Stimulated activated CD4-positive, alpha-beta T cell treated with anti-CD3 and anti-CD28 coated beads, Interleukin-1b, Interleukin-23, amount 100 ng/mL, for 4 hours (primary cell): ENCODE measurements at places on chromosomes 5 and 9.

DNA sequence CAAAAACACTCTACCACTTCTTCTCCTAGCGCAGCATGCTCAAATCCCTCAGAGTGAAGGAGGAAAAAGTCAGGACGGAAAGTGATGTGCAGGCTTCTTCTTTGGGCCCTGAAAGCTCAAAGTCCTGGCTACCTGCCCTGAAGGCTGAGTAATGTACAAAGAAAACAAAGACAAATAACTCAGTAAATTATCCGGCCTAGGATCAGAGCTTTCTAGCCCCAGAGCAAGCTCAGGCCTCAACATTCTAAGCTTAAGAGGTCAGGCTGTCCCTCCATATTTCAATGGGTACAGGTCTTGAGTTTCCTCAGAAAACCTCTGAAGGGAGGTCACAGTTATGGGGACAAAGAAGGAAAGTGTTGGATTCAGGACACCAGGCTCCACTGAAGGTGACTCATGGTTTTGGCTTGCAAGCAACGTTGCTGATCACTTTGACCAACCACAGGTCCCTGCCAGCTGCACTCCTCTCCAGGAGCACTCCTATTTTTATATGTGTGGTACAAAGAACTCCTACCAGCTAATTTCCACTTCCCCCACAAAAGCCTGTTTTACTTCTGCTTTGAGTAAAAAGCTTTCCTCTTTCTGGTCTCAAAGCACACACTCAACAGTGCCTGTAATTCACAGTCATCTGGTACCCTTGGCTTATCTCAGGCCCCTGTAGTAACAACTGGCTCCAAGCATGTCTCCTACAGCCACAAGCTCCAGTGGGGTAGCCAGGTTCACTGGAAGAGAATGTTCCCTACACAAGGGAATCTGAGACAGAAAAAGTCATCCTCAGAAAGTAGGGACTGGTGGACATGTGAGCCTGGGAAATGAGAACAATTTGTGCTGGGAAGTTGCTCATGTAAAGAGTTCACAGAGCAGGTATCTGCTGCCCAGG is 115.7 kb downstream of the UGCG start:
- no peak for DNase-seq

GRCh38 chr5:112971276-112971675 is 5.3 kb upstream of the DCP2 start:
- no peak for DNase-seq

- no peak for DNase-seq
Measured at GRCh38 chr5:172097356-172097755, 90.7 kb downstream of the STK10 start.

DNA sequence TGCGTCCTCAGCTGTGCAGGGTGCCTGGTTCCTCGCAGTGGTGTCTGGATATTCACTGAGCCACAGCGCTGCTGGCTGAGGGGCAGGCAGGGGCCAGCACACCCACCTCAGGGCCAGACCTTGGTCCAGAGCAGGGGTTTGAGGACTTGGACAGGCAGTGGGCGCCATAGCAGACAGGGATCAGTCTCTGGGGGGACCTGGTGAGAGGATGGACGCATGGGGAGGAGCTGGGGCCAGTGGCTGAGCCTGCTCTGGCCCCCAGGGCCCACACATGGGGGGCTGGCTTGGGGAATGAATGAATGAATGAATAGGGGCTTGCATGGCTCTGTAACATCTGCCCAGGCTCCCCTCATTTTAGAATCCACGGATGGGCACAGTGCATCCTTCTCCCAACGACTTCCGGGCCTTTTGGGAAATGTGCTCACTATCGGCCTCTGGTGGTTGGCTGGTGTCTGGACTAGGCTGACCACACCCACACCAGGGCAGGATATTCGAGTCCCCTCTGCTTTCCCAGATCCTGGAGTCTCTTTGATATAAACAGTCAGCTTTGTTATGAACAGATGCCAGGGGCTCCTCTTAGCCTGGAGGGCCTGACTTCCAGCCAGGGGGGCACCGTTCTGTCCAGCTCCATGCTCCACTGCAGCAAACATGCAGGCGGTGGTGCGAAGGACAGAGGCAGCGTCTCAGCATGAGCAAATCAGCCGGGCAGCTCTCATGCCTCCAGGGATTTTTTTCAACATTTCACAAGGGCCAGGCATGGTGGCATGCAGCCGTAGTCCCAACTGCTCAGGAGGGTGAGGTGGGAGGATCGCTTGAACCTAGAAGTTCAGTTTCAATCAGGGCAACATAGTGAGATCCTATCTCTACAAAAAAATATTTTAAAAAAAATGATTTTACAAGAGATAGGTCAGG is 62.6 kb downstream of the NEK6 start:
- peak; percentile 21 for DNase-seq

DNA sequence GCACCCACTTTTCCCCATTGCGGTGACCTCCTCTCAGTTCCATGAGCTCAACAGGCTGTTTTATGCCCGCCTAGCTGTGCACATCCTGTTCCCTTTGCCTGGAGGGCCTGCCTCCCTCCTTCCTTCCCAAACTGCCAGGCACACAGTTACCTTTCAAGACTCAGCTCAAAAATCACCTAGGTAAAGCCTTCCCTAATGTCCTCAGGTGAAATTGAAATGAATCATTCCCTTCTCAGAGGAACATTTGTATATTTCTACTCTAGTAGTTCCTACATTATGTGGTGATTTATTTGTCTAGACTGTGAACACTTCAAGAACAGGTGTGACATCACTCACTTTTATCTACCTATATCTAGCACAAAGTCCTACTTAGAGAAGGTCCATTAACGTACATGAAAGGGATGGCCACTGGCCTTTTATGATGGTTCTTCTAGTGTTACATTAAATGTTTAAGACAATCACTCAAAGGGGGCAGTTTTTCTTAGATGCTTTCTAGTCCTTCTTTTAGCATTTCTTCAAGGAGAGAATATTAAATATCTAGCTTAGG is 103.5 kb upstream of the EQTN start:
- DNase-seq = no peak

- no peak for DNase-seq
Measured at GRCh38 chr9:133143639-133144141, 20.0 kb downstream of the GBGT1 start.

DNA sequence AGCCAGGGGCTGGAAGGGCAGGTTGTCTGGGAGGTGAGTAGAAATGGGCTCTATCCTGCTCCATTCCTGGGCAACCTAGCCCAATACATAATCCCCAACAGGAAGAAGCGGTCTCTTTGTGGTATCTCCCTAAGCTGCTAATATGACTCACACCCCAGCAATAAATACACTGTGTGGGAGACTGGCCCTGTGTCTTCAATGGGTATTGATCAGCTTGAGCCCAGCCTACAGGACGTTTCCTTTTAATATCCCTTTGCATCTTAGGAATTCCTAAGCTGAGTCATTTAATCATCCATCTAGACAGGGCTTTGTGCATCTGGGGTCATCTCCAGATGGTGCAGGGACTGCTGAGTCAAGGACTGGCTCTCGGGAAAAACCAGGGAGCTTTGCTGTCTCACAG is 207.0 kb upstream of the PANK3 start:
- DNase-seq = no peak

- no peak for DNase-seq
Measured at GRCh38 chr5:133996683-133997252, 8.0 kb downstream of the VDAC1 start.

DNA sequence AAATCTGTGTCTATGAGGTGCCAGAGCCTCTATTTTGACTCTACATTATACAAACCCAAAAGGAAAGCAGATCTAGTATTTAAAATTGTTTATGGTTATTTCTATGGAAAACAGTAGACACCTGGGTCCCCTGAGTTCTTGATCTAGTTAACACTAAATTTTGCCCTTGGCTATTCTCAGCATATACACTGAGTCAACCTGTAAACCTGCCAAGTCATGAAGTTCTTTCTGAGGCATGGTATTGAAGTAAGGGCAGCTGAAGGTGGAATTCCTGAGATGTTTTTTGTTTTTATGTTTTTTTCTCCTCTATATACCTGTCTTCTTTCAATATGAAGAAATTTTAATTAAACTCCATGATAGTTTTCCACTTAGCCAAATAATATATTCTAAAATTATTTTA is 120.2 kb downstream of the PDE4D start:
- DNase-seq = no peak

GRCh38 chr9:93577078-93577974 is 942 bp downstream of the PHF2 start:
- no peak for DNase-seq

DNA sequence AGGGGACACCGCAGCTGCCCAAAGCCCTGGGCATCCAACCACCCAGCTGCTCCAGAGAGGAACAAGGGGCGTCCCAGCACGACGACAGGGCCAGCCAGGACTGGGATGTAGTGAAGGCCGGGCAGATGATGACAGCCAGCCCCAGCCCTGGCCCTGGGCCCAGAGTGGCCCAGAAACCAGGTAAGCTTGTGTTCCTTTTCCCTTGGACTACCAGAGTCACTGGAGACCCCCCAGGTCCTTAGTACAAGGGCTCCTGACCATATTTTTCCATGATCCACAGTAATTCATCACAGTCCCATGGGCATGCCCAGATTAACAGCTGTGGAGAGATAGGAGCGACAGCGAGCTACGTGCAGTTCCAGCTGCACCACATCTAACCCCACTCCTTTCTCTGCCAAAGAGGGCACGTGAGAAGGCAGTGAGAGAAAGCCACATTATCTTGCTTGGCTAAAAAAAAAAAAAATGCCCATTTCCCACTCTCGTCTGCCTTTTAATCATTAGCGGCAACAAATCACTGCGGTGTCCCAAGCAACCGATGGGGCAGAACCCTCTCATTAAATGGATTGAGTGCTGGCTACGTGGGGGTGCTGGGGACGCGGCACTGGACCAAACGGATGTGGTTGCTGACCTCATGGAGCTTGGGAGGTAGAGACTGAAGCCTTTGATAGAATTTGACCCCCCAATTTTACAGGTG is 21.7 kb upstream of the SYNPO start:
- DNase-seq = no peak

GRCh38 chr5:60161340-60161934 is 267.9 kb upstream of the PDE4D start:
- no peak for DNase-seq

- DNase-seq = peak; percentile 21
Measured at GRCh38 chr5:16784843-16785791, 151.0 kb downstream of the MYO10 start.

DNA sequence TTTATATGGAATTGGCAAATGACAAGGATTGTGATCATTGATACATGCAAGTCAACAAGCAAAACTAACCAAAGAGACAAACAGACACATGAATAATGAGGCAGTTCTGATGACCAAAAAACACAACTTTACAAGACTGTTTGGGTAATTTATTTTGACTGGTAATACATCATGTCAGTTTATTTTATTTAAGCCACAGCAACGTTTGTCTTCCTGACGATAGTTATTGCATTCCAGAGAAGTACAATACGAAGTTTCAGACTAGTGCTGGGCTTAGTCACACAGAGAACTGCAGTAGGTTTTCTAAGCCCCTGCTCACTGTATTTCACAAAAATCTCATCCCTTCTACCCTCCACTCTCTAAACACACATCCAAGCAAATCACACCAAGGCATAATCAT is 514.2 kb downstream of the RAB3C start:
- no peak for DNase-seq

GRCh38 chr9:13332571-13332970 is 53.1 kb upstream of the MPDZ start:
- no peak for DNase-seq

DNA sequence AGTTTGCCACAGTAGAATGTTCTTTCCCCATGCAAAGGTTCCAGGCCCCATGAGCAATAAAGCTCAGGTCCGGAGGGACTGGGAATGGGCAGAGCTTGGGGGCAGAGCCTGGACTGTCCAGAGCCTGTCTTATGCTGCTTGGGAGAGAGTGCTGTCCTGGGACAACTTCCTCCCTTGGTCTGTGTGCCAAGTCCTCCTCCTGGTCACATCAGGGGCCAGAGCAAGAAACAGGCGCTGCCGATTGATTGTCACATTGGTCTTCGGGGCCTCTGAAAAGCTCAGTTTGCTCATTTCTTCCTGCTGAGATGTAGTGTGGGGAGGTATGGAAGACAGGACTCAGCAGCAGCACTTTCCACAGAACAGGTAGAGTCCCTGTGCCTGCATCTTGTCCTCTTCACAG is 54.0 kb upstream of the FCN1 start:
- DNase-seq = no peak

DNA sequence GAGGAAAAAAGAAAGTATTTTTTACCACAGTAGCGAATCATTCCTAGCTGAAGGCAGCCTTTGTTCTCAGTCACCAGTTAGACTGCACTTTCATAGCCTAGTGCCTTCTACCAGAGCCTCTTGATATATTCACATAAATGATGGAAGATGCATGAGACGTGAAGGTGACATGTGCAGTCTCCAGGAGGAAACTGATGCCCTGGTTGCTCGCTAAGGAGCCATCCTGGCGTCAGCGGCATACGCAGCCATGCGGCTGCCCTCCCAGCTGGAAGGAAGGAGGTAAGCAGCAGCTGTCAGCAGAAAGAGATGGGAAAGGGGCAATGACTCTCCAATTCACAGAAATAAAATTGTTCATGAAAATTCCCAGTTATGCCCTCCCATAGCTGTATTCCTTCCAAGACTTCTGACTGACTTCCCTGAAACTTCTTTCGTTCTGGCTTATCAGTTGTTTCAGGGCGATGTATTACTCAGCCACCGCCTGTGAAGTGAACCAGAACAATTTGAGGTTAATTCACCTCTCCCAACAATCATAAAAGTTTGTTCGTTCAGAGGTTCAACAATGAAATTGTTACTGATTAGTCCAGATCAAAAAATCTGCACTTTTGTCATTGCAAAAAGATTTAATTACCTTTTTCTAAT is 331.2 kb downstream of the NR2F1-AS1 start:
- DNase-seq = no peak

DNA sequence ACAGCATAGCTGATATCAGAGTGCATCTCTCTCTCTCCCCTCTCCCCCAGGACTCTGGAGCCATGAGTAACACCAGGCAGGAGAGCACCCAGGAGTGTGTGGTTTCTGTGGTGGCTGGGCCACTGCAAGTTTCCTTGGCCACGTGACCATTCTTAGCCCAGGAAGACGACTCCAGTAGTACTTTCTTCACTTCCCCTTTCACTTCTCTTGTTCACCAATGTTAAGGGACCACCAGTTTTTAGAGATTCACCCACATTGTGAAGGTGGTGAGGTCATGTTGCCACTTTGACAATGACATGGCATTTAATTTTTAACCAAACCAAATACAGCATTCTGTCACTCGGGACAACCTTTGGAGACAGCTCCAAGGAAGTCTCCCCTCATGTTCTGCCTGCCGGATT is 17.9 kb upstream of the DAPK1 start:
- no peak for DNase-seq

DNA sequence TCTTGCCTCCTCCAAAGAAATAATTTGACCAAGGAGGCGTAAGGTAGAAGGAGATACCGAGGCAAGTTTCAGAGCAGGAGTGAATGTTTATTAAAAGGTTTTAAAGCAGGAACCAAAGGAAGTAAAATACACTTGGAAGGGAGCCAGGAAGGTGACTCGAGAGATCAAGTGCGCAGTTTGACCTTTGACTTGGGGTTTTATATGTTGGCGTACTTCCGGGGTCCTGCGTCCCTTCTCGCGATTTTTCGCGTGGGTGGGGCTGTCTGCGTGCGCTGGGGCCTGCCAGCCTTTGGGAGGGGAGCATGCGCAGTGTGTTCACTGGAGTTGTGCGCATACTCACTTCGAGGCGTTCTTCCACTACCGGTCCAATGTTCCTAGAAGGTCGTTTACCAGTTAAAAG is 166.0 kb upstream of the IRX2 start:
- no peak for DNase-seq
